ENCODE measurements at places on chromosomes 3 and 15.

DNA sequence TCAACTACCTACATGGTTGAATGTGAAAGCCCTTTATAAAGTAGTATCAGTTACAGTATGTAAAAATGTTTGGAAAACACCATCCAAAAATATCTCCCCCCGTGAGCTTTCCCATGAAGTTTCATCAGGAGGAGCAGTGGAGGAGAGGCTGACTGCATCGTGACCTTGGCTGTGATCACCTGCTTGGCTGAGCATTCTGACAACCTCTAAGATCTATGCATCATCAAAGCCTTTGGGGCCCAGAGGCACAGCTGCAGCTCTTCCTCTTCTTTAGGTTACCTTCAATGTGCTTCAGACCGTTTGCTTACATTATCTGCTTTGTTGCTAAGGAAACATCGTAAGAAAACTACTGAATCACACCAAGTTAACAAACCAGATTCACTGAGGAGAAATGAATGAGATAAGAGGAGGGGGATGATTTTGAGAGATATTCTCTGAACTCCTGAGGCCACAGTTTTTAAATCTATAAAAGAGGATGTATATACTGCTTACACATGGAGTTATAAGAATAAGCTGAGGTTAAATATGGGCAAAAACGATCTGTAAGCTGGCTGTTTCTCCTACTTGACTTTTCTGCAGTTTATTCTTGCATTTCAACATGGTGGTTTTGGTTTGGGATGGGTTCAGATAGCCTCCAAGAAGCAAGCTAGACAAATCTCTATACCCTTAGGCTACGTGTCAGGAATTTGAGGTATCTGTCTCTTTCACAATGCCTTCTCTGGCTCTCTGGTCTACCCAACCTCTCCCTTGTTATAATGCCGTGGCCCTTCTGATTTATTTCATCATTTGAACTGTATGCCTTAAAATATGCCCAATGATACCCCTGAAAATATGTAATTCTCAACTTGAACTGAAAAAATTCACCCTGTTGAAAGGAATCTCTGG lies 4.0 kb downstream of the GCSAM start:
- DNase-seq = no peak

DNA sequence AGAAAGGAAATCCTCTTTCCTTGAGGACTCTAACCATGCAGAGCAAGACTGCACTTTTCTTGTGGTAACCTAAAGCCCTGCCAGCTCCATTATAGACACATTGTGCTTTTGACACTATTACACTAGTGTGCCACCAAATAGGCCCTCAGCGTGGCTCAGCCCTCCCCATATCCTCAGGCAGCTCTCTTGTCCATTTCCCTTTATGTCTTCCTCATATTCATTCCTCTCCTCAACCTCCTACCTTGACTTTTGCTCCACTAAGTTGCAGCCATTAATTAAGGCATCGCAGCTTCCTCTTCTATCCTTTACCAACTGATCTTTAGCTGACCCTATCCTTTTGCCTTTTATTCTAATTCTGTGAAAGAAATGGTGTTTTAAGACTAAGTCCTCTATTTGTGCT lies 3.7 kb downstream of the ATG7 start:
- DNase-seq = no peak

DNA sequence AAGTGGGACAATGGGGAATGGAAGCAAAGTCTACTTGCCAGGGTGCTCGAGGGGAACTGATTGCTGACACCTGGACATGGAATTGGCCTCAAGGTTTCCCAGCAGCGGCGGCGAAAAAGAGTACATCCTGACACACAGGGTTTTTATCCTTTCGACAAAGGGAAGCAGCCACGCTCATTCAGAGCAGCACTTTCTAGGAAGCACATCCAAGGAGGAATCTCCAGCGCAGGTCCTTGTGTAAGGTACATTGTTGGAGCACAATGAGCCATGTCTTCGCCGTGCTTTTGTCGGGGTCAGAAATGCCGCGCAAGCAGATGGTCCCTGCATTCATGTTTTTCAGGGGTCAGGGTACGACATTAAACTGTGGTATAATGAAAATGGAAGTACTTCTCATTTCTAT lies 16.8 kb downstream of the CACNA1D start:
- DNase-seq = no peak

DNA sequence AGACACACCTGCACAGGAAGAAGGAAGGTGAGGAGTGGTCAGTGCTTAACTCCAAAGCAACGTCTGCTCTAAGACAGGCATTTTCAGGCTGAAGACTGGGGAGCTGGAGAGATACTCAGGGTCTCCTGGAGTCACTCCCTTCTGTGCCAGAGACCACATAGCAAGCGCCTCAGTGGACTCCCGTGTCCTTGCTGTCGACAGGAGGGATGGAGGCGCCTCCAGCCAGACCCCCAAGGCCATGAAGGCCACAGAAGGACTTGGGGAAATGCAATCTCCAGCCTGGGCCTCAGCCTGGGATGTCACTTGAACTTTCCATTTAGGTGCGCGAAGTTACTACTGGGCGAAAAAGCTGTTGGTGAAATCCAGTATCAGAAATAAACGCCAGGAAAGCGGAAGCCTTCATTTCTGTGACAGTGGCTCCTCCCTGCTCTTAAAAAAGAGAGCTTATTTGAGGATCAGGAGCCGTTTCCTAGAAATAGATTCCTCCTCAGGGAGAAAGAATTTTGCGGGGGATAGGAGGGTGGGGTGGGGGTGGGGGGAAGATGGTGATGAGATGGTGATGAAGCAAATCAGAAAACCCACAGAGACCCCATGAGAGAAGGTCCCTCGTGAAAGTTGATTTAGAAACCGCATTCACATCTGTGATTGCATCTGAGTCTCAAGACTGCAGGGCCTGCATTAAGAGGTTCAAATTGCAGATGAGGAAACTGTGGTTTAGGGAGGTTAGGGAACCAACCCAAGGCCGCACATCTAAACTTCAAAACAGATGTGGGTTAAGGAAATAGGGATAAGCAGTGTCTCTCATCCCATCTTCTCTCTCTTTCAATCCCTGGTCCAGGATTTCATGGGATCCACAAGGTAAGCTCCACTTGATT lies 78.8 kb downstream of the ATP2B2 start:
- no peak for DNase-seq

DNA sequence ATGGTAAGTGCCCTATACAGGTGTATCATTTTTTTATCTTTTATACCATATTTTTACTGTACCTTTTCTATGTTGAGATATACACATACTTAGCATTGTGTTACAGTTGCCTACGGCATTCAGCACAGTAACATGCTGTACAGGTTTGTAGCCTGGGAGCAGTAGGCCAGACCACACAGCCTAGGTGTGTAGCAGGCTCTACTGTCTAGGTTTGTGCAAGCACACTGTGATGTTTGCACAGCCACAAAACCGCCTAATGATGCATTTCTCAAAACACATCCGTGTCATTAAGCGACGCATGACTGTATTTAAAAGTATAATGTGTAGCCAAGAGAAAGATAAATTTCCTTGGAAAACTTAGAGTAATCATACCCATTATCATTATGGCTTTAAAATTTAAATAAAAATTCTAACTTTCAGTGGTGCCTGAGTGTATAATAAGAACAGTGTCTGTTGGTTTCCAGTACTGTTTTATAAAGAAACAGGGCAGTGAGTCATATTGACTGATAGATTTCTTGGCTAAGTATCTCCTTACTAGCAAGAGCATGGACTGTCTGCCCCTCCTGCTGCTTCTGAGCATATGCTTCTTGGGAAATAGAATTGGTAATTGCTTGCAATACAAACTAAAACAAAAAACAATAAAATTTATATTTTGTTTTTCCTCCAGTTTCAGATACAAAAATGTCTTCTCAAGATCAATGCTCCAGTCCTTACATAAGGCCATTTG lies 18.3 kb downstream of the CALML4 start:
- no peak for DNase-seq

- peak; percentile 64 for DNase-seq
Observed at GRCh38 chr3:23991683-23992628, 46.9 kb downstream of the NR1D2 start.

GRCh38 chr15:63157891-63158431 lies 684 bp upstream of the RPS27L start:
- peak; percentile 28 for DNase-seq

- DNase-seq = no peak
Observed at GRCh38 chr15:55990516-55990915, 2.9 kb downstream of the NEDD4 start.

GRCh38 chr15:59276225-59277178 lies 69.9 kb downstream of the LDHAL6B start:
- DNase-seq = no peak

GRCh38 chr15:96538491-96538890 lies 208.0 kb downstream of the NR2F2 start:
- DNase-seq = no peak

DNA sequence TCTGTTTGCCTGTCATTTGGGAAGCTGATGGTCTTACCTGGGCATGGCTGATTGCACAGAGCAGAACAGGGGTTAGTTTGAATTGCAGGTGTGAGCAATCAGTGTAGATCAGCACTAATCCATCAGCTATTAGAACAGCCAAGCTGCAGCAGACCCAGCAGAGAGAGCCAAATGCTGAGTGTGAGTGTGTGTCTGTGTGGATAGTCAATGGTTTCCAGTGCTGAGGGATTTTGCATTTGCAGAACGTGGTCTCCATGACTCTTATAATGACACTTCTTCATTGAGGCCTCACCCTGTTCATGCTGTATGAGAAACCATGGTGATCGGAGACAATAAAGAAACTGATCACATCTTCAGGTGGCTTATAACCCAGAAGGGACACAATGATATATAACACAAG lies 312.1 kb downstream of the SOX2 start:
- DNase-seq = no peak

DNA sequence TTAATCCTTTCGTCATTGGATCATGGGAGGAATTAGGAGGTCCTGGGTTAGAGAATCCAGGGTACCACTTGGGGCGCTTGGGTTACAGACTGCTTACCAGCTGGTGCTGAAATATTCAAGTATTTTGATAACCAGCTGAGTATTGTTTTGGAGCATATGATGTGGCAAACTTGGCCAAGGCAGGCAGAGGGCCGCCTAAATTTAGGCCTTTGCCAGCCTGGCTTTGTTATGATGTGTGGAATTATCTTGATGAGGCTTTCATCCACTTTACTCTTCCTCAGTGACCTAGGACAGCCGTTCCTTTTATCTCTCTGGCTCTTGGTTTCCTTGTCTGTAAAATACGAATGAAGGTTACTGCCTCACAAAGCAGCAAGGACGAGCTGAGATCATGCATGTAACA lies 6.9 kb downstream of the COPG1 start:
- DNase-seq = no peak

DNA sequence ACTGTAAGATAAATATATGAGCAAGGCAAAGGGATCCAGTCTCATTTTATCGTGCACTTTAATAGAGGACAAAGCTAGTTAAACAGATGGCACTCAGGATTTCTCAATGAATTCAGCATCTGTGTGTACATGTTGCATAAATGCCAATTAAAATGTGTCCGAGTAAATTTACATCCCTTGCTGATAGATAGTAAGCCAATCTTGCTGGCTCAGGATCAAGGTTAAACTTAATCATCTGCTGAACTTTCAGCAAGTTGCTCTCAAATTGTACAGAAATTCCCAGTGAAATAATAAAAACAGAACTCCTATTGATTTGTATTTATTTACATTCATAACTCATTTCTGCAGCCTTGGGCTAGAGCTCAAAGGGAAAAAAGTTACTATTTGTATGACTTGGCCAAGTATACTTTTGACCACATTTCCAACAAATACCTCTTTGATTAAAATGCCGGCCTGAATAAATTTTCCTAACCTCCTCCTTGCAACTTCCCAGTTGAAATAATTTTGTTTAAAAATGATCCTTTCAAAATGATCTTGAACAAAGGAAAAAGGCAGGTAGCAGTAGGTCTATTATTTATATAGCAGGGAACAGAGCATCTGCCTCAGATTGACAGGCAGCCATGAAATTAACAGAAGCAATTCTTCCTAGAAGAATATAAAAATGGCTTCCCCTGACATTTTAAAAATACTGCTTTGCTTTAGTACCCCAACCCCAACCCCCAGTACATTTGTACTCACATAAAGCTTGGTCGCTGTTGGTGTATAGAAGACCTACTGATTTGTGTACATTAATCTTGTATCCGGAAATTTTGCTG lies 1001.9 kb downstream of the ROBO1 start:
- DNase-seq = peak; percentile 76

- DNase-seq = no peak
Observed at GRCh38 chr3:82505079-82505756, 743.8 kb upstream of the GBE1 start.

DNA sequence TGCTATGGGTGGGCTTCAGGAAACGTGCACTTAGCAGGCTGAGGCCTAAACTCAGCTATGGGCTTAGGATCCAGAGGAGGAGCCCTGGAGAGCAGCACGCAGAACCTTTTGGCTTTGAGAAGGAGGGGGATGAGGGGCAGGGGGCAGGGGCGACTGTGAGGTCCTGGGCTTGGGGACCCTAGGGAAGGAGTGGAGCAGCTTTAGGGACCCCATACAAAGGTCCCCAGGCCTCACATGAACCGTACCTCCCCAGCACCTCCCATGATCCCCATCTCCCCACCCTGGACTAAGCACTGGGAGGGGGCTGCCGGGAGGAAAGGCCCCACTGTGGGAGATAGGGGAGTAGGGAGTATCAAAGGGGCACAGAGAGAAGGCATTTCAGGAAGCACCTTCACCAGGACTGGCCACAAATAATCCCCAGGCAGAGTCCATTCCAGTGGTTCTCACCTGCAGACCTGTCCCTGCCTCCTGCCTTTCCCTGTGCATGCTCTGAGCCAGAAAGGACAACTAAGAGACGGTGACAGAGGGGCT lies 62.0 kb upstream of the KLF13 start:
- DNase-seq = no peak

DNA sequence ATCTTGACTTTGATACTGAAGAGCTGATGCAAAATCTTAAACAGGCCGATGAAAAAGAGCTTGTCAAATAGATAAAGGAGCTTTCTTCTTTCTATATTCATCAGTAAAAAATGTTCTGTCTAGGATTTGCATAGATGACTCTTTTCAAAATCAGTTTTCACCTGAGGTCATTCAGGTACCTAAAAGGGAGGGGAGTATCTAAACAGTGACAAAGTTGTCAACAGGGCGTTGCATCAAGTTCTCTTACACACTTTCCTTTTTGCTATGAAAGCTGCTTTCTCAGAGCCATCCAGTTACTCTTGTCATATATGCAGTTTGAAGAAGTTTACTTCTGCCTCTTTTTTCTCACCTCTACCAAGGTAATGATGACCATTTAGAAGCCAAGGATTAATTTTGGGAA lies 60.0 kb downstream of the AKAP13 start:
- DNase-seq = no peak

GRCh38 chr3:155225417-155225816 lies 68.1 kb downstream of the STRIT1 start:
- no peak for DNase-seq

GRCh38 chr3:172341482-172342059 lies 106.7 kb downstream of the GHSR start:
- peak; percentile 57 for DNase-seq

DNA sequence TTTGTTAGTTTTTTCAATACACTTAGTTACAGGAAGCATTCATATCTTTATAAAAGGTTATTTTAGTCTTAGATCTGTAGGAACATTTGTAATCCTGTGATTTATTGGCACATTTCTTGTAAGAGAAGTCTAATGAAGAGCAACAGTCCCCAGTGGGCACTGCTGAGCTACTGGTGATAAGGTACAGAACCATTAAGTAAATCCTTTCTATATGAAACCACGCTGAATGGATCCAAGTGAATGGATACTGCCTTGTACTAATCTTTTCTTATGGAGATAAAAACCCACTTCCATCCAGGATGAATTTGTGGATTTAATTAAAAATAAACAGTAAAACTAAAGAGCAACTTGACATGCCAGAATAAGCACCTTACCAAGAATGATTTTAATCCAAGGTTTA lies 64.0 kb downstream of the SHQ1 start:
- DNase-seq = no peak

GRCh38 chr15:78715434-78715833 lies 74.4 kb upstream of the CHRNB4 start:
- no peak for DNase-seq

- no peak for DNase-seq
Observed at GRCh38 chr3:126734106-126734723, 30.2 kb downstream of the CHCHD6 start.

Data from NCI-H1092 treated with DMSO at 0.1 percent for 48 hours (cell line).